Lower leg skin (tissue), 4 donors: ENCODE measurements at places on chromosomes 6 and 20.
A peak's percentile ranks its signal among the peaks of the same experiment; 100 is the strongest.

- DNase-seq, result no peak
These were observed 63.8 kb upstream of the FABP7 start for GRCh38 chr6:122715725-122716124.

DNA sequence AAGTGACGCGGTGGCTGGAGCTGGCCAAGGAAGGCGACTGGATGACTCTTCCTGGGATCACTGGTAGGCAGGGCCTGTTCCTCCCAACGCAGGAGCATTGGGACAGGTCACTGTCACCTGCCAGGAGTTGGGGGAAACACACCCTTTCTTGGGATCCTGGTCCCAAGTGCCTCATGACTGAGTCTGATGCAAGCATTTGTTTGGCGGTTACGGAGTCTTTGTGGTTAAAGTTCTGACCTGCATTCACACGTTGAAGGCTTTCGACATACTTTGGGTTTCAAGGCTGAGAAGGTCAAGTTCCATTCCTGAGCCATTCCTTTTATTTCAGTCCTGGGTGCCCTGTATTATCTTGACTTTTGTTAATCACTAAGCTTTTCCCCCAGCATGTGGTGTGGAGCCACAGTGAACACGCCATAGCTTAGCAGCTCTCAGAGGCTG is 6.0 kb downstream of the PNLDC1 start:
- peak; percentile 68 for DNase-seq

GRCh38 chr6:153038378-153039057 is 36.0 kb upstream of the MTRF1L start:
- no peak for DNase-seq

GRCh38 chr6:108868647-108869046 is 20.4 kb downstream of the ARMC2 start:
- no peak for DNase-seq

DNA sequence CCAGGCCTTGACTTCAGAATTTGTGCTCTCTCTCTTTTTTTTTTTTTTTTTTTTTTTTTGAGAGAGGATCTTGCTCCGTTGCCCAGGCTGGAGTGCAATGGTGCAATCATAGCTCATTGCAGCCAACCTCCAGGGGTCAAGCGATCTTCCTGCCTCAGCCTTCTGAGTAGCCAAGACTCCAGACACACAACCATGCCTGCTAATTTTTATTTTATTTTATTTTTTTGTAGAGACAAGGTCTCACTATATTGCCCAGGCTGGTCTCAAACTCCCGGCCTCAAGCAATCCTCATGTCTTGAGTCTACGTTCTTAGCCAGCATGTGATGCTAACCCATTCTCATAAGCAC is 19.4 kb downstream of the TGM2 start:
- no peak for DNase-seq

- no peak for DNase-seq
These were observed 7.8 kb upstream of the NCOA3 start for GRCh38 chr20:47493963-47494293.

DNA sequence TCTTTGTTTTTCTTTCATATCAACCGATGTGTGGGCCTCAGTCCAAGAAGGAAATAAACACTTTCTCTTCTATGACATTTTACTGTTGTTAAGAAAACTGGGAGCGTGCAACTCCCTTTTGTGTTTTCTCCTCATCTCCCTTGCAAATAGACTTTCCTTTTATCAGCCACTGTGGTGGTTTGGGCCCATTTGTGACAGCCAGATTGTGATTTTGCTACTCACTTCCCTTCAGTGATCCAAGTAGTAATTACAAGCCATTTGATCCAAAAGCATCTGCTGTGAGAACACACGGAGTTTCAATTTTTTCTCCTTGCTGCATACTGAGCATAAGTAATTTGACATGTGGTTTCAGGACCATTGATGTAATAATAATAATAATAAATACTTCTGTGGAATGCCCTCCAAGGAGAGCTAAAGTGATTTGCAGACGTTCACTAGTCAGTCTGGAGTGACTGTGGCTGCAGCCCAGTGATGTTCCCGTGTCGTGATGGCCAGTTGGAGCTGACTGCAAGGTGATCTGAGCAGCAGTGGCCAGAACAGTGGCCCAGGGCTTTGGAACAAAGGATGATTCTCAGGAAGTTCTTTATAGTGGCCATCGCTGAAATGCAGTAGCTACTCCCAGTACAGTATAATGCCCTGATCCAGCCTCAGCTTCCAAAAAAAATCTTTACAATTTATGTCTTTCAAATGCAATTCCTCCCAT is 91.9 kb upstream of the CLDN20 start:
- no peak for DNase-seq

- peak; percentile 50 for DNase-seq
These were observed 19.2 kb downstream of the CAPN11 start for GRCh38 chr6:44177691-44178423.
